ENCODE measurements at places on chromosomes 1 and 21.
A peak's percentile ranks its signal among the peaks of the same experiment; 100 is the strongest.

GRCh38 chr1:207839083-207839413 lies 71.9 kb downstream of the CD34 start:
- DNase-seq, result no peak

GRCh38 chr1:162976628-162977027 lies 92.5 kb upstream of the RGS4 start:
- DNase-seq, result no peak

DNA sequence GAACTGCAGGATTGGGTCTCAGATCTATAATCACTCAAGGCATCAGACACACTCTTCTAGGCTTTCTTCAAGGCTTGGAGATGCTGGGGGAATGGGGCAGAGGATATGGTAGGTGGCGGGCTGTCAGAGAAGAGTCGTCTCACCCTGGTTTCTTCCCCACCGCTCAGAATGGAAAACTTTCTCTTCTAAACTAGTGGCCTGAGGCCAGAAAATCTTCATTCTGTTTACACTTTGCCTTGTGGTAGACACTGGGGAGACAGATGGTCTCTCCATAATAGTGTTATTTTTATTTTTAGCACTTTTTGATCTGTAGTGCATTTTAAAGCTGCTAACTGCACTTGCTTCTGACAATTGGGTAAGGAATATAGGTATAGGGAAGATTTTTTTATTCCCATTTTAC lies 2.6 kb downstream of the PRELP start:
- no peak for DNase-seq

DNA sequence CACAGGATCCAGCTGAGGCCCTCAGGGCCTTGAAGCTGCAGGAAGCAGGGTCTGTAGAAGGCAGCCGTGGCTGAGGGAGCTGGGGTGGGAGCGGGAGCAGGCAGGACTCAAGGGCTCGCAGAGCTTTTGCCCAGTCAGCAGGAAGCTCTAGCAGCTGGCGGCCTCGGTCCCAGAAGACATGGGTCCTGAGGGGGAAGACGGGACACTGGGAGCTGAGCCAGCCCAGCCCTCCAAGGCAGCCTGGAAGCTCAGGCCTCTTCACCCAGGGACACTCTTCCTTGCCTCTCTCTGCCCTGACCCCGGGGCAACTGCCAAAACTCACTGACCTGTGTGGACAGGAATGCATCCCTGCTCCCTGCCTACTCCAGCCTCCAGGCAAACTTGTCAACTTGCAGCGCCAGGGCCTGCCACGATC lies 8.9 kb downstream of the ADGRB2 start:
- no peak for DNase-seq

DNA sequence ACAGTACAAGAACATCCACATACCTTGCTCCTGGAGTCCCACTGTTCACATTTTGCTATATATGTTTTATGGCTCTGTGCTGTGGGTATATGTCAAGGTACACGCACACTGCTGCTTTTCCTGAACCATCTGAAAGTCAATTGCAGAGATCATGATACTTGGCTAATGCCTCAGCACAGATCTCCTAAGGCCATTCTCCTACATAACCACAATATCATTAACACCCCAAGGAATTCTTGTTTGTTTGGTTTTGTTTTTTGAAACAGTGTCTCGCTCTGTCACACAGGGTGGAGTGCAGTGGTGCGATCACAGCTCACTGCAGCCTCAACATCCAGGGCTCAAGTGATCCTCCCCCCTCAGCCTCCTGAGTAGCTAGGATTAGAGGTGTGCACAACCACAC lies 16.0 kb downstream of the CTNNBIP1 start:
- DNase-seq, result no peak

DNA sequence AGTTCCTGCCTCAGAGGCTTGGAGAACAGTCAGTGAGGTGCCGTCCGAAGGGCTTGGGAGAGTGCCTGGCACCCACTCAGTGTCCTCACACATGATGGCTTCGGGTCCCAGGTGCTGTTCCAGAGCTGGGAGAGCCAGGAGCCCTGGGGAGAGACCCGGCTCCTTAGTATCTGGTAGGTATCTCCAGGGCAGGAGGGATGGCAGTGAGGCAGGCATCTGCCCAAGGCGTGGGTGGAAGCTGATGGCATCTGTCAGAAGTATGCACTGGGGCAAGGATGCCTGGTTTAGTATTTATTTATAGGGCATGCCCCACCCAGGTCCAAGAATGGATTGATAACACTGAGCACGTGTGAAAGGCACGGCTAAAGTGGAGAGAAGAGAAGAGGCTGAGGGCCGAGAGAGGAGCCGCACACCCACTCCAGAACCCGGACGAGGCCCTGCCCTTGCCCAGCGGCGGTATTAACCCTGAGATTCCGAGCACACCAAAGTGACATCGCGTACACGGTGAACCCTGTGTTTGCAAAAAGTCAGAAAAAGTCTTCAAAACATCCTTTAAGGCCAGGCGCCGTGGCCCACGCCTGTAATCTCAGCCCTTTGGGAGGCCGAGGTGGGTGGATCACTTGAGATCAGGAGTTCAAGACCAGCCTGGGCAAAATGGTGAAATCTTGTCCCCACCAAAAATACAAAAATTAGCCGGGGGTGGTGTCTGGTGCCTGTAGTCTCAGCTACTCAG lies 2.4 kb downstream of the TP73 start:
- no peak for DNase-seq

DNA sequence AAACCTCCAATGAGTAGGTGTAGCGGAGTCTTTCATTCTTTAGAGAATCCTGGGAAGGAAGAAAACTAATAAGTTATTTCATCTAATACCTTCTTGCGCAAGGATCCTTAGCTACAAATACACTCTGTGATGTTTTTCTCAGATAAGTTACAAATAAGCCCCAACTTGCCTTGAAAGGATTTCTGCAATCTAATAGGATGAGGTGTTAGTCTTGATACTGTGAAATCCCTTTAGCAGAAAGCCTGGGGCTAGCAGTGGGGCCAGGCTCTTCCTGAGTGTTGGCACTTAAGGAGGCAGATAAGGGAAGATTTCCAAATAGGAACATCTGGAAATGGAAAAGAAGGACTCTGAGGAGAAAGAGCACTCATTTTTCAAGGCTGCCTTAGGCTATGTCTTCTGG lies 168.0 kb upstream of the DAB1 start:
- no peak for DNase-seq

DNA sequence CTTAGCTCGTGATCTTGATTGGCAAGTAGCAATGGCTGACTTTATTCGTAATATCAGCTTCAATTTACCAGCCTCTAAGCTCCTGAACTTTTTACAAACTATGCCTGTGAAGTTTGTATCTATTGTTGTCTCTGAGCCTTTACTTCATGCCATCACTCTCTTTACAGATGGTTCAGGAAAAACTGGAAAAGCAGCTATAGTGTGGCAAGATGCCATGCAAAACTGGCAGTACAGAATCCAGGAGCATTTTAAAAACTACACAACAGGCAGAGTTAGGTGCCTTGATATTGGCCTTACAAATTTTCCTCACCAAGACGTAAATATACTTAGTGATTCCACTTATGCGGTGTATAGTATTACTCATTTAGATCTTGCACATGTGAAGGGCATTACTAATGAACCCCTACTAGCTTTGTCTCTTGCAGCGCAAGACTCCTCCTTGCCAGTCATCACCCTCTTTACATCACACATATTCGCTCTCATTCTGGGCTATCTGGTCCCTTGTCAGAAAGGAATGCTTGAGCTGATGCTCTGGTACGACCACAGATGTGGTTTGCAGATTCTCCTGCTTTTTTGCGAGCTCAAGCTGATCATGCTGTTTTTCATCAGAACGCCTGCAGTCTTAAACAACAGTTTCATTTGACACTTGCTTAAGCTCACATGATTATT lies 36.3 kb downstream of the CLCA1 start:
- DNase-seq, result no peak

- DNase-seq, result no peak
Observed at GRCh38 chr1:109630898-109631512, 11.4 kb downstream of the AMPD2 start.

GRCh38 chr1:161763522-161764098 lies 2.5 kb upstream of the ATF6 start:
- DNase-seq, result peak; percentile 62

- no peak for DNase-seq
Observed at GRCh38 chr21:33884376-33885171, 31.0 kb downstream of the ATP5PO start.

- DNase-seq, result no peak
Observed at GRCh38 chr1:24189528-24189927, 2.4 kb upstream of the IFNLR1 start.

DNA sequence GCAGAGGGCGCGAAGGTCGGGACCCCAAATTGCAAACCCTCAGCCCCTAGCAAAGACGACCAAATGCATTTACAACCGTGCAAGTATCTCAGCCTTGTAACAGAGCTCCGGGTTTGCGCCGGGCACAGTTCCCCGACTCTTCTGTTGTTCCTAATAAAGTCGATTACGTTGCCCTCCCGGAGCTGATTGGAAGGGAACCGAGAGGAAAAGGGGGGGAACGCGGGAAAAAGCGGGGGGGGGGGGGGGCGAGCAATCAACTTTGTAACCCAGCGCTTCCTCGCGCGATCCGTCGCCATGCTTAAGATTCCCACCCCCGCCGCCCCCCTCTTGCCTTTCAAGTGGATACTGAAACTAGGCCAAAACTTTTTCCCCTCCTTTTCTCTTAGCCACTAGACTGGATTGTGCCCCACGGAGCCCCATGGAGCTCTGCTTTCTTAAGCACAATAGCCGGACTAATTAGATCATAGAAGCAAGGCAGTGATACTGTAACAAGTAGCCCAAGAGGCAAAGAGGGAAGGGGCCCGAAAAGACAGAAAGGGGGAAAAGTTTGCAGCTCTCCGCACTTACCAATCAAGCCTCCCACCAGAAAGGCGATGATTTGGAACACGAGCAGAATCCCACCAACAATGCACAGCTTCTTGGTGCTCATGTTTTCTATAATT lies 565 bp downstream of the WLS start:
- peak; percentile 39 for DNase-seq

DNA sequence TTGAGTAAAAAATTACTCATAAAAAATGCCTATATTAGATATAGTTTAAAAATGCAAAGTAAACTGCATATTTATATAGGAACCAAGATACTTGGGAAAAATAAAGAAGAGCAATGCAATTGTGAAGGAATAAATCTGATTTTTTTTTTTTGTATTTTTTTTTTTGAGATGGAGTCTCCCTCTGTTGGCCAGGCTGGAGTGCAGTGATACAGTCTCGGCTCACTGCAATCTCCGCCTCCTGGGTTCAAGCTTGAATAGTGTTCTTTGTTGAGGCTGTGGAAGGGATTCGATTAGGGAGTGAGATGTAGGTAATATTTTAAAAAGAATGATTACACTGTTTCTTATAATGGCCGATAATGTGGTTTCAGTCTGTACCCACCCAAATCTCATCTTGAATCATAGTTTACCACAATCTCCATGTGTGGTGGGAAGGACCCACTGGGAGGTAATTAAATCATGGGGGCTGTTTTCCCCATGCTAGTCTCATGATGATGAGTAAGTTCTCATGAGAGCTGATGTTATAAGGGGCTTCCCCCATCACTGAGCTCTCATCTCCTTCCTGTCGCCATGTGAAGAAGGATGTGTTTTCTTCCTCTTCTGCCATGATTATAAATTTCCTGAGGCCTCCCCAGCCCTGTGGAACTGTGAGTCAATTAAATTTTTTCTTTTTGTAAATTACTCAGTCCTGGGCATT lies 1765.9 kb downstream of the PLA2G4A start:
- DNase-seq, result no peak

DNA sequence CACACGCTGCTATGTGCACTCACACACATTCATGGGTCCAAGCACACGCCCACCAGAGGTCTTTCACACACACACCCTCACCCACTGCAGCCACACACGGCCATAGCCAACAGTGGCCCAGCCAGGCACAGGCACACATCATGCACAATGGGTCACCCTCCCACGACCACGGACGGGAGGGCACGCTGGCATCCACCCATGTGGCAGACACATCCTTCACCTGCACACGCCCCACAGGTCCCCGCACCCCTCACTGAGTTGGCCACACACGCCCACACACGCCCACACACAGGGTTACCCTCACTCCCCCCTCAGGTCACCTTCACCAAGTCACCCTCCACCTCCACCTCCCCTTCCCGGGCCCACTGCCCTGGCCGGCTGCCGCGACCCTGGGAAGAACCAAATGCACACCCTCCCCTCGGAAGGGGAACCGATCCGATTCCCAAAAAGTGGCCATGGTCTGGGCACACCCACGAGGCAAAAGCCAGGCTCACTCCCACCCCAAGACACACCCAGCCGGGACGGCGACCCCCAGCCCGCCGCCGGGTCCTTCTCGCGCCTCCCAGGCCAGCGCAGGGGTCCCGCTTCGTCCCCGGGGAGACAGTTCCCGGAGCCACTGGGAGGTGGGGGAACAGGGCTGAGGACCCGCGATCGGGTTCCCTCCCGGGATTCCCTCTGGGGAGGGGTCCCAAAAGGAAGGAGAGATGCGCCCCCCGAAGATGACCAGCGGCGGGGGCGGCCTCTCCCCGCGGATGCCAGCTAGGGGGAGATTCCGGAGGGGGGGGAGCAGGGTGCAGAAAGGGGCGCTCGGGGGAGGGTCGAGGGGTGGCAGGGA lies 860 bp downstream of the SDC3 start:
- no peak for DNase-seq

DNA sequence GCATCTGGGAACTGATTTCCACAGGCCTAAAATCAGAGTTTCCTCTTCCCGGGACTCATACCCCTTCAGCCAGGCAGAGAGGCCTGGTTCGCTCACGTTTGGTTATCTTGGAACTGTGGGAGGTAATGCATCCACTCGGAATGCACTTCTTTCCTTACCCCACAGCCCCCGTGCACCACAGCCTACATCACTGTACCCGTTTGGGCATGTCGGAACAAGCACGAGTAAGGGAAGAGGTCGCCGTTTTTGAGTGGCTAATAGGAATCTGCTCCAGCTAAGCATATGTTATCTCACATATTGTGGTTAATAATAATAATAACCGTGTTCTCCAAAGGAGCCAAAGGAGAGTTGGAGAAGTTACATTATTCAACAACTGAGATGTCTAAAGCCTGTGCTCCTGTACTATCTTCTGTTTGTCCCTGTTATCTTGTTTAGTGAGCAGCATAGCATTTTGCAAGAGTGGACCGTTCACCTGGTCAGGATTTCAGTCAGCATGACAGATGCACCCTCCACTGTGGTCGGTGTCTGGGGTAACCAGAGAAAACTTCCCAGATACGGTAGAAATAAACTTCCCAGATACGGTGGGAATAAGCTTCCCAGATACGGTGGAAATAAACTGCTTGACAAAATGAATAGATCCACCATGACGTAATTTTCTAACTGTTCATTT lies 198.6 kb downstream of the SDCCAG8 start:
- no peak for DNase-seq

GRCh38 chr1:184941410-184941733 lies 32.9 kb downstream of the NIBAN1 start:
- no peak for DNase-seq

Measured in Caco-2 (cell line).